ENCODE measurements at places on chromosomes 4 and X.
A peak's percentile ranks its signal among the peaks of the same experiment; 100 is the strongest.

GRCh38 chrX:49915361-49916222 lies 6.8 kb upstream of the CLCN5 start:
- DNase-seq = peak; percentile 28

GRCh38 chr4:11424000-11424399 lies 4.7 kb downstream of the HS3ST1 start:
- DNase-seq = no peak

DNA sequence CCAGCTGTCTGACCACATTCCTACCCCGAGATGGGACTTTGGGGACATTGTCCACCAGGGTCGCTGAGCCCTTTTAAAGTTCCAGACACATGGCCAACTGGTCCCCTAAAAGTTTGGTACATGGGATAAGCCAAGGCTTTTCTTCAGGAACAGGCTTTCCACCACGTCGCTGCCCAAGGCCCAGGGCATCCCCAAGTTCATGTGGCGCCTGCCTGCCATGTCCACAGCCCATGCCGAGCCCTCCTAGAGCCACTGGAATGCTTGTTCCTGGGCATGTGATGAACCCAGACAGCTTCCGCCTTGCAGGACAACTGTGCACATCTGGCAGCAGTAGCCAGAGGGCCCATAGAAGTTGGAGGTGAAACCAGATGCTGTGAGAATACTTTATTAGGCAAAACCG lies 41.3 kb downstream of the FRG1 start:
- DNase-seq = no peak

DNA sequence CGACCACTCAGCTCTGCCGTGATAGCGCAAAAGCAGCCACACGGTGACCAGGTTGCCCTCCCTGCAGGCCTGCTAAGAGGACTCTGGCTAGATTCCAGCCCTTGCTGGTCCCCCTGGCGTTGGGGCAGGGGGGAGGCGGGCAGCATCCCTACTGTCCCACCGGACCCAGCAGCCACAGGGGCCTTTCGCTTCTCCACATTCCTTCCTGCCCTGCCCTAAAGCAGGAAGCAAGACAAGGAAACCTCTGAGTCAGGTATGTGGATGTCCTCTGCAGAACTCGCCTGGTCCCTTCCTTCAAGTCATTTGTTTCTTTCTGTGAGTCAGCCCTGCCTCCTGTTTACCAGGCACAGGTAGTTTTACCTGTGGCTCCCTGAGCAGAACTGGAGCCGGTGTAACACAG lies 60.2 kb upstream of the CLDN34 start:
- DNase-seq = no peak

- no peak for DNase-seq
Observed at GRCh38 chr4:10605746-10606482, 78.7 kb downstream of the CLNK start.

DNA sequence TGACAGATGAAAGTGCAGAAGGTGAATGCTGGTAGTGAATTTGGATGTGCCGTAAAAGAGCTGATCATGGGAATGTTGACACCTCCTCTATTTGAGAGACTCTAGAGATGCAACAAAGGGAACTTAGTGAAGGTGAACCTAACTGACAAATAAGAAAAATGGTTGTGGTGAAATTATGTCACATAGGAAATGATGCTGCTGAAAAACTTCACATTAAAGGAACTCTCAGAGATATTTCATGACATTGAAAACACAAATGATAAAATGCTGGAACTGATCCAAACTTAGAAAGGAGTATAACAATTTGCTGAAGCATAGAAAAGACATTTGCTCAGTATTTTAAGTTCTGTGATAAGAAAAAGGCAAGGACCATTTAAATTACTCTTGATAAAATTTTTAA lies 31.9 kb downstream of the MGAT4D start:
- no peak for DNase-seq

DNA sequence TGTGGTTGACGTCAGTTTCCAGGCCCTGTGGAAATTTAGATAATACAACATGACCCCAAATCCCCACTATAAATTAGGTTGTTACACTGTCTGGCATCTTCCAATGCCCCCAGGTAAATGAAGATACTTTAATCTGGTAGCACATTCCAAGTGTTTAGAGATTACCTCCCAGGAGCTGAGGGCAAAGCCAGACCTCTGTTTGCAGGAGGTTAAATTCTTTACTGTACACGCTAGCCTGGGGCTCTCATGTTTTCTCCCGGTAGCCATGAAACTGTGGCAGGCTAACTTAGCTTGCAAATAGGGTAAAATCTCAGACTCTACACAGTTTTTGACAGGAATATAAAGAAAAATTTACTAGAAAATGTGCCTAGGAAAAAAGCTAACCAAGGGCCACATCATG lies 450.0 kb downstream of the PDGFC start:
- no peak for DNase-seq

GRCh38 chr4:145939856-145940255 lies 1.2 kb upstream of the ZNF827 start:
- no peak for DNase-seq

GRCh38 chr4:41204400-41204978 lies 9.9 kb downstream of the APBB2 start:
- no peak for DNase-seq

GRCh38 chrX:119190831-119191230 lies 45.3 kb upstream of the PGRMC1 start:
- no peak for DNase-seq

GRCh38 chr4:165394275-165394674 lies 15.5 kb downstream of the CPE start:
- DNase-seq = no peak

- DNase-seq = no peak
Observed at GRCh38 chr4:125008676-125009075, 296.1 kb upstream of the ANKRD50 start.

- no peak for DNase-seq
Observed at GRCh38 chrX:1576201-1576992, 15.0 kb upstream of the AKAP17A start.

GRCh38 chr4:53453385-53453784 lies 75.9 kb downstream of the FIP1L1 start:
- no peak for DNase-seq

DNA sequence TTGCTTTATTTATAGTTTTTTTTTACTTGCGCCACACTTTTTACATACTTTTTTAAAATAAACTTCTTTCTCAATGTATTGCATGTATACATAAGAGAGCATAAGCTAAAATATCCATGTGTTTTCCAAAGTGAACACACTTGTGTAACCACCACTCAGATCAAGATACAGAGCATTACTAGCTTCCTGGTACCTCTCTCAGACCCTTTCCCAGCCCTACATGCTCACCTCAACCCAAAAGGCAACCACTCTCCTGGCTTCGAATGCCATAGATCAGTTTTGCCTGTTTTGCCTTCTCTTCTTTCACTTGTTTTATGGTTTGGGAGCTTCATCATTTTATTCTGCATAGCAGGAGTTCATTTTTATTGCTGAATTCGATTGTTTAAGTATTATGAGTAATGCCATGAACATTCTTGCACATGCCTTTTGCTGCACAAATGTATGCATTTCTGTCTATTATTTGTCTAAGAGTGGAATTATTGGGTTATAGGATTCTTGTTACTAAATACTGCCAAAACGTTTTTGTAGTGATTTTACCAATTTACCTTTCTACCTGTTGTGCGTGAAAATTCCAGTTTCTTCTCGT lies 45.9 kb upstream of the NUDT6 start:
- DNase-seq = no peak

DNA sequence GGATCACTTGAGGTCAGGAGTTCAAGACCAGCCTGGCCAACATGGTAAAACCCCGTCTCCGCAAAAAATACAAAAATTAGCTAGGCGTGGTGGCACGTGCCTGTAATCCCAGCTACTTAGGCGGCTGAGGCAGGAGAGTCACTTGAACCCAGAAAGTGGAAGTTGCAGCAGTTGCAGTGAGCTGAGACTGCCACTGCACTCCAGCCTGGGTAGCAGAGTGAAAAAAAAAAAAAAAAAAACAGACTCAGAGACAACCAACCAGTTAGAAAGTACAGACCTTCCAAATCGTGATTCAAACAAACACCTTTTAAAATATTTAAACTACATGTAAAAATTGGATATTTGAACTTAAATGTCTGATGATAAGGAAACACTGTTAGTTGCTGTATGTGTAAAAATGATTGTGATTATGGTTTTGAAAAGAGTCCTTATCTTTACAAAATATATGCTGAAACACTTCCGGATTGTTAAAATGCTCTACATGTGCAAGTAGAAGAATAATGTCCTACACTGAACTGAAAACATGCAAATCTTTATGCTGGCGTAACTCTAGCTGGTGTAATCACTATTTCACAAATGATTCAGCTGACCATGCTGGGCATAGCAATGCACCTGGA lies 37.8 kb downstream of the SH3KBP1 start:
- no peak for DNase-seq

DNA sequence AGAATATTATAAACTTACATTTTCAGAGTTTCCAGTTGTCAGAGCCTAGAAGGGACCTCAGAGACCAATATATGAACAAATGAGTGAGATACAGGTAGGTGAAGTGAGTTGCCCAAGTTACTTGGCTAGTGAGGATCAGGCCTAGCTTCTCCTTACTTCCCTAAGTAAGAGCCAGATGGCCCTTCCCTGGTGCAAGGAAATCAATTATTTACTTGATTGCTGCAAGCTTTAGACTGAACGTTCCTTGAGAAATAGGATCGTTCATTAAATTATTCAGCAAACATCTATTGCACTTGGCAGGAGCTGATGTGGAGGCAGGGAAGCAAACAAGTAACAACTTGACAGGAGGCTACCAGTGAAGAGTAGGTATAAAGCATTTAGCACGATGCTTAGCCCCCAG lies 117.8 kb downstream of the EFHC2 start:
- no peak for DNase-seq

DNA sequence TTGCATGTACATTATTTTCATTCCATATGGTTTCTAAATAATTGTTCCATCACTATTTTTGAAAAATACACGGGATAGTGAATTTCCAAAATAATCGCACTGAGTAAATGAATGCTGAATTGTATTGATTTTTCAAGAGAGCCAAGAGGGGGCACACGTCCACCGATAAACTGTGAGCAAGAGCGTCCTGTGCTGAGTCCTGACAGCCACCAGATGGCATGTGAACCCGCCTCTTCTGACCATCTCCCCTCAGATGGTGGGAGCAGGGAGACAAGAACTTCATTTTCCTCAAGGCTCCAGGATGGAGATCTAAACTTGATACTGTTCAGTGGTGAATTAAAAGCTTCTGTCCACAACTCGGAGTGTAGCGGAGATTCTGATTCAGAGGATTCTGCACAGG lies 30.6 kb upstream of the IL9R start:
- peak; percentile 1 for DNase-seq

- no peak for DNase-seq
Observed at GRCh38 chr4:139959396-139959795, 194.6 kb downstream of the MAML3 start.
